ENCODE measurements at places on chromosomes 6 and 20. TPM values are rescaled to one million over a fixed set of nuclear protein-coding genes. Genes with fewer than 3 reads are reported as not detected.
A peak's percentile ranks its signal among the peaks of the same experiment; 100 is the strongest.

Gene COL19A1
- polyA plus RNA-seq = 14.1 TPM

Gene MYH7B
- not detected for polyA plus RNA-seq

Gene MYMX
- polyA plus RNA-seq = not detected

Gene CDH26
- polyA plus RNA-seq = not detected

Gene CTCFL
- not detected for polyA plus RNA-seq

Gene SYCP2L
- polyA plus RNA-seq = not detected

Gene PAK1IP1
- 12.8 TPM for polyA plus RNA-seq

Gene SPACA1
- polyA plus RNA-seq = not detected

Gene MCCD1
- not detected for polyA plus RNA-seq

Gene GPR63
- polyA plus RNA-seq = not detected

GRCh38 chr6:117280922-117281321, 15.6 kb downstream of the VGLL2 start:
- H3K27ac ChIP-seq = no peak overlapping the region
- H3K4me3 ChIP-seq = no peak overlapping the region
- H3K36me3 ChIP-seq = no peaks in the 10 kb centered on the region
- no peak for DNase-seq
- no peaks in the 10 kb centered on the region for H3K4me1 ChIP-seq

GRCh38 chr20:41017448-41018042, 11.1 kb upstream of the TOP1 start:
- H3K27ac ChIP-seq = no peak overlapping the region
- no peaks in the 10 kb centered on the region for H3K27me3 ChIP-seq
- no peak for DNase-seq
- no peak overlapping the region for H3K4me3 ChIP-seq

DNA sequence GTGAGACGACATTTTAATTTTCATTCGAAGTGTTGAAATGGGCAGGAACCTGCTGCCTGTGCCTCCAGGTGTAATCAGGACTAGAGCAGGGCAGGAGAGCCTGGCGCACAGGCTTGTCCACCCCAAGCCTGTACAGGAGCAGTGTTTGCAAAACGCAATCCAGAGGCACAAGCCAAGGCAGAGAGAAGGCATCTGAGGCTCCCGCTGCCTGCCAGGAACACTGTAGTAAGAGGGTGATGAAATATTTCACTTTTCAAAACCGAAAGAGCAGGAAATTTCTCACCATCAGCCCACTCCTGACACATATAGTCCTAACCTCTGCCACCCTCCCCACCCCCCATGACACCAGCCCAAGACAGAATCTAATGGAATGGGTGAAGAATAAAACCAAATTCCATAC, 132.5 kb downstream of the RTN4IP1 start:
- no peaks in the 10 kb centered on the region for H3K27me3 ChIP-seq
- no peak for DNase-seq
- no peak overlapping the region for H3K4me3 ChIP-seq
- no peaks in the 10 kb centered on the region for H3K36me3 ChIP-seq

DNA sequence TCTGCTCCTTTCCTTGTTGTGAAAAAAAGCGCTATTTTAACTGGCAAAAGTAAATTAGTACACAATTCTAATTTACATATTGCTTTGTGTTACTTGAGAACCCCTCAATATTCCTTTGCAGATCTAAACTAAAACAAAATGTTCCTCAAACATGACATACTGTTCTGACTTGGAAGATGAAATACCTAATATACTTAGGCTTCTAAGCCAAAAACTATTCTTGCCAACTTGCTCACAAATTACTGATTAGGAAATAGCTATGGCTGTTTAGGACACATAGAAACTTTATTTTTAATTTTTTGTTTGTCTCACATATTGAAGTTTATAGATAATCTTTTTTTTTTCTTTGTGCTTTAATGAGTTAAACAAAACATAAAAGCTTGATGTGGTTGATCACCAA, 542.2 kb downstream of the GRIK2 start:
- no peak overlapping the region for H3K27ac ChIP-seq
- H3K27me3 ChIP-seq = no peaks in the 10 kb centered on the region
- H3K36me3 ChIP-seq = no peaks in the 10 kb centered on the region
- DNase-seq = no peak
- no peak overlapping the region for H3K4me3 ChIP-seq

GRCh38 chr20:56750430-56750829, 121.3 kb downstream of the TFAP2C start:
- H3K36me3 ChIP-seq = no peaks in the 10 kb centered on the region
- H3K27ac ChIP-seq = no peak overlapping the region
- H3K27me3 ChIP-seq = peaks cover 20% of the 10 kb centered on the region
- DNase-seq = no peak
- no peak overlapping the region for H3K4me3 ChIP-seq

GRCh38 chr20:14481863-14482262, 144.5 kb upstream of the FLRT3 start:
- DNase-seq = no peak
- H3K4me1 ChIP-seq = no peaks in the 10 kb centered on the region
- H3K27me3 ChIP-seq = peaks cover 4% of the 10 kb centered on the region
- no peaks in the 10 kb centered on the region for H3K36me3 ChIP-seq
- no peak overlapping the region for H3K4me3 ChIP-seq

DNA sequence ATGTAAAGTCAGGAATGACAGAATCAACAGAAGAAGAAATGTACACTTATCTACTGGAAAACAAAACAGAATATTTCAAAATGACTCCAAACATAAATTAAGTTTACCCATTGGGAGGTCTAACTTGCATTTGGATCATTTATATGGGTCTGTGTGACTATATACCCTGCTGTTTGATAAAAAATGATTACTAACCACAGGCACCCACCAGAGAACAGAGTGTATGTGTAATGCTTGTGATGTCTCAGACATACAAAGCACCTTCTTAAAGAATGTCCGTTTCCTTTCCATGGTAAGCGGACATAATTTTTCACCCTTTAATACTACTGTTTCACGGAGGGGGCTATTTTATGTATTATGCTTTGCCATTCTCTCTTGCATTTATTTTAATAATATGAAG, 19.2 kb downstream of the SIM1 start:
- no peaks in the 10 kb centered on the region for H3K4me1 ChIP-seq
- DNase-seq = no peak
- H3K4me3 ChIP-seq = no peak overlapping the region

DNA sequence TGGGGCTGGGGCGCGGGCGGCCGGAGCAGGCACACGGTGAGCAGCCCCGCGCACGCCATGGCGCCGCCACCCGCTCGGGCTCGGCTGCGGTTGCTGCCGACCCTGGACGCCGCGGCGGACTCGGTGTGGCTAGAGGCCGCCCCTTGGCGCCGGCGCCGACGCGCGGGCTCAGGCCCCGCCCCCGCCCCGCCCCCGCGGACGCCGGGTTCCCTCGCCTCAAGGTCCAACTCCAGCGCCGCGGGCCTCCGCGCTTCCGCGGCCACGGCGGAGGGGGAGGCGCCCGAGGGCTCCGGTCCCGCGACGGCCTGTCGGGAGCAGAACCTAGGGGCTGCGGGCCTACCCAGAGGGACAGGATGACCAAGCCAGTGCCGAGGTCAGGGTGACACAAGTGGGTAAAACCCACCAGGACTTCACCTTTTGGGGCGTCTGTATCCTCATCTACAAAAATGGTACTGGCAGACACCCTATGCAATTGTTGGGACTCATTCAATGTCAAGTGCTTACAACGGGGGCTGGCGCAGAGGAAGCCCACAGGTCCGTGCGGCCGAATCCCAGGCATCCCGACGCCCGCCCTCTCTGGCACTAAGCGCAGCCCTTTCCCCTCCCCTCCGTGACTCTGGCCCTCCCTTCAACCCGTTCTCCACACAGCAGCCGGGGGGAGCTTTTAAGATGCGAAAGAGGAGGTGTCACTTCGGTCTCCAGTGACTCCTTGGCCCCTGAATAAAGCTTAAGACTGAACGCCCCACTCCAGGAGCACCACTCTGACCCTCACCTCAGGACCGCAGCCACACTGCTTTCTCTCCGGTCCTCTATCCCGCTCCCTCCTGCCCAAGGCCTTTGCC, at the start of gene NECAB3:
TSS of gene NECAB3 (minus strand) at position 135 of the 842 bp plus-strand sequence. CDS start at position 59, 76 bp downstream.
- H3K4me3 ChIP-seq = peak within 1 kb of the TSS; percentile 87
- no peaks in the 10 kb centered on the region for H3K27me3 ChIP-seq
- peak; percentile 64 for DNase-seq
- H3K36me3 ChIP-seq = no peaks in the 10 kb centered on the region
- peaks cover 28% of the 10 kb centered on the region for H3K4me1 ChIP-seq
- H3K27ac ChIP-seq = peak within 1 kb of the TSS; percentile 93

DNA sequence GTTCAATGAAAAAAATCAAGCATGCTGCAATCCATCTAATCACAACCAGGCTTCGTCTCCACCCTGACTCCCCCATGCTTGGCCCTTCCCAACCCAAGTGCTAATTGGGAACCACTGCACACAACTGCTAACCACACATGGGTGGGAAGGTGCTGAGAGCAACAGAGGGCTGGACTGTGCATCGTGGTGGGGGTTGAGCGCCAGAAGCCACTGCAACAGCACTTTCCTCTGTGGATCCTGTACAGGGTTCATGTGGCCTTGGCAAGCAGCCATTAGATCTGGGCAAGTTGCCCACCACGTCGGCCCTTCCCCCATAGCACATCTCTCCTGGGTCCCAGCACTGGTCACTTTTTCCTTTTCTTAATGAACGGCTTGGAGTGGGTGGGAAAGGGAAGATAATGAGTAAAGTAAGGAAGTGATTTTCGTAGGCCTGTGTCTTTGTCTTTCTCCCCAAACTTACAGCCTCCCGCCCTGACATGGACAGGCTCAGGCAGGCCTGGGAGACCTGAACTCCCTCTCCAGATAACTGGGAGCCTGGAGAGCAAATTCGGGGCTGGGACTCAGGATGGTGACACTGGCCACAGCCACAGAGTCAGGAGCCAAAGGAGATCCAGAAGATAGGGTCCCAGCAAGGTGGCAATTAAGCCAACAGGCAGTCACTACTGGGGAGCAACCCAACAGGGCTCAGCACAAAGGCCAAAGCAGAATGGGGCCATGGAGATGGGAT, 34.4 kb upstream of the MRPS10 start:
- H3K27ac ChIP-seq = no peak overlapping the region
- no peaks in the 10 kb centered on the region for H3K4me1 ChIP-seq
- DNase-seq = no peak
- H3K4me3 ChIP-seq = no peak overlapping the region
- no peaks in the 10 kb centered on the region for H3K27me3 ChIP-seq

DNA sequence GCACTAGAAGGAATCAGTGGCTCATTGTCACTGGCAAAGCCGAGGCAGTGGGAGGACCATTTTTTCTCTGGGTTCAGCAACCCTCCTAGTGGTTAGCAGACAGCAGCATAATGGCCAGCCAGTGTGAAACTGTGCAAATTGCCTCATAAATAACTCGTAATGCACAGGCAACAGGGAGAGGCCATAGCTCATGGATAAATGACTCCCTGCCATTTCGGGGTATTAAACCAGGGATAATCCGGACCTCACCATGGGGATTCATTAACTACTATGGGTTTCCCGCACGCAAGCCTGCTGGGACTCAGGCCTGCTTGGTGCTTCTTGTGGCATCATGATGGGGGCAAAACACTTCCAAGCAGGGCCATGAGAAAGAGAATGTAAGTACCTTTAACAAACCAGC, 158.2 kb upstream of the CHD6 start:
- H3K36me3 ChIP-seq = no peaks in the 10 kb centered on the region
- H3K4me1 ChIP-seq = no peaks in the 10 kb centered on the region
- H3K27ac ChIP-seq = no peak overlapping the region
- no peak overlapping the region for H3K4me3 ChIP-seq
- peaks cover 31% of the 10 kb centered on the region for H3K27me3 ChIP-seq

- DNase-seq = no peak
- H3K4me1 ChIP-seq = no peaks in the 10 kb centered on the region
- no peaks in the 10 kb centered on the region for H3K27me3 ChIP-seq
- H3K36me3 ChIP-seq = no peaks in the 10 kb centered on the region
Measured at GRCh38 chr6:121686611-121687023, 251.2 kb downstream of the GJA1 start.

DNA sequence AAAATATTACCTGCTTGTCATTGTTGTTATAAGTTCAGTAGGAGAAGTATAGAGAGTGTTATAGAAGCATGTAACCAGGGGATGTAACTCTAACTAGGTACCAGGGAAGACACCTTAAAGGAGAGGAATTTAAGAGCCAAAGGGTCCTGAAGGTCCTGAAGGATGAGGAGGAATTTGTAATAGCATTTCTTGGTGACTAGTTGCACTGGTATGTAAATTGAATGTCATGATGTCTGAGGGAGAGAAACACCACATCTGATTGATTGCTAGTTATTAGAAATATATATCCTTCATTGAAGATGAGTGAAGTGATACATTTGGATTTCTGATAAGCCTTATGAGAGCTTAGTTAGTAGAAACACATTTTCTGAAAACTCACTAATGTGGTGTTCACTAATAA, 643.8 kb downstream of the RFPL4B start:
- no peak overlapping the region for H3K4me3 ChIP-seq
- no peaks in the 10 kb centered on the region for H3K4me1 ChIP-seq
- peaks cover 3% of the 10 kb centered on the region for H3K27me3 ChIP-seq
- no peaks in the 10 kb centered on the region for H3K36me3 ChIP-seq
- no peak for DNase-seq

GRCh38 chr6:14517516-14518105, 400.0 kb downstream of the CD83 start:
- H3K36me3 ChIP-seq = peaks cover 12% of the 10 kb centered on the region
- peaks cover 33% of the 10 kb centered on the region for H3K4me1 ChIP-seq
- H3K27me3 ChIP-seq = no peaks in the 10 kb centered on the region
- H3K27ac ChIP-seq = no peak overlapping the region
- H3K4me3 ChIP-seq = no peak overlapping the region
- no peak for DNase-seq
